ENCODE measurements at places on chromosomes 6 and 20. TPM values are rescaled to one million over a fixed set of nuclear protein-coding genes. Genes with fewer than 3 reads are reported as not detected.

DNA sequence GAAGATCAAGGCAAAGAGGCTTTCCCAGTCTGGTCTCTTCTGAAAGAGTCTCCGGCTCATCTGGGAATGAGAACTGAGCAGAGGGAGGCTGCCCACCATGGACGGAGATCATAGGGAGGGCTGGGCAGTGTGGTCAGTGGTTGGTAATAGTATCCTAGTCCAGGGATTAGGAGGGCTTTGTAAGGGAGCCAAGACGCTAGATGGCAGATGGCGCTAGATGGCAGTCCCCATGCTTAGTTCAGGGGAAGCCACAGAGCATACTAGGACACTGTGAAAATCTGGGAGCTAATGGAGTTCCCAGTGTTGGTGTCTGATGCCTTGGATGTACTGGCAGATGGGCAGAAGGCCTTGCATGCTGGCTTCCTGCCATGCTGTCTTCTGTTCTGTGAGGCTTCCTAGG lies 21.7 kb upstream of the DAAM2 start:
- peaks cover 11% of the 10 kb centered on the region for H3K4me1 ChIP-seq
- no peak overlapping the region for H3K4me3 ChIP-seq

- no peaks in the 10 kb centered on the region for H3K27me3 ChIP-seq
- no peaks in the 10 kb centered on the region for H3K36me3 ChIP-seq
- H3K27ac ChIP-seq, result no peak overlapping the region
- DNase-seq, result no peak
These were observed 231.6 kb downstream of the TFAP2B start for GRCh38 chr6:51049983-51050877.

DNA sequence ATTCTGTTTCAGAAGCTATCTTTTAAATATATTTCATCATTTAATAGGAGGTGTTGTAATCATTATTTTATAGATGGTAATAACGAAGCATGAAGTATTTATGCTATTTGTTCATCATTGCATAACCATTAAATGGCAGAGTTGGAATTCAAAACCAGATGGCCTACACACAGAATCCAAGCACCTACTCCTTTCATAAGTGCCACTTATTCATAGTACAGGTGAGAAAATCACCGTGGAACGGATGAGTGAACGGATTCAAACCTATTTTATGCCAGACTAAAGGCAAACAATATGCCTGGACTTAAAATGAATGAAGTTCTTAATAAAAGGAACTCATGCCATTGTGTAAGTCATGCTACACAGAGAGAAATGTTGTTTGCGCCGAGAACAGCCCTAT lies 397.9 kb upstream of the ADGRB3 start:
- no peak overlapping the region for H3K4me3 ChIP-seq
- no peaks in the 10 kb centered on the region for H3K36me3 ChIP-seq
- no peak for DNase-seq
- H3K4me1 ChIP-seq, result no peaks in the 10 kb centered on the region

- no peak overlapping the region for H3K27ac ChIP-seq
- no peak overlapping the region for H3K4me3 ChIP-seq
- no peak for DNase-seq
- no peaks in the 10 kb centered on the region for H3K27me3 ChIP-seq
These were observed 31.2 kb upstream of the VSTM2L start for GRCh38 chr20:37871751-37872150.

DNA sequence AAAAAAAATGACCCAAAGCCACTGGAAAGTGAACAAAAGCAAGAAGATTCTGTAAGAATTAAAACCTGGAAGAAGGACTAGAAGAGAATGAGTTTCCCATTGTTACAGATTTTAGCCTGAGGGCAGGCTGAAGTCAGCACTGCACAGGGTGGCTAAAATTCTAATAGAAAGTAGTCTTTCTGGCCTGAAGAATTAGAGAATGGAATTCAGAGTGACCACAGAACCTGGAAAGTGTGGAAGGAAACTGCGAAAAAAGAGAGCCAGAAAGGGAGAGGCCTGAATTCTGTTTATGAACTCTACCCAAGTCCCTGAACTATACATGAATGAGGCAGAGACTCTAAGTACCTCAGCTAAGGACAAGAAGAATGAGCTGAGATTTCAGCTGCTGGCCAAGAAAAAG lies 38.9 kb upstream of the FILIP1 start:
- H3K27ac ChIP-seq, result no peak overlapping the region
- H3K4me3 ChIP-seq, result no peak overlapping the region
- H3K27me3 ChIP-seq, result no peaks in the 10 kb centered on the region
- H3K36me3 ChIP-seq, result no peaks in the 10 kb centered on the region

GRCh38 chr20:43925215-43925614 lies 10.6 kb downstream of the TOX2 start:
- DNase-seq, result peak; percentile 17
- H3K4me1 ChIP-seq, result peaks cover 14% of the 10 kb centered on the region
- no peaks in the 10 kb centered on the region for H3K27me3 ChIP-seq
- H3K27ac ChIP-seq, result no peak overlapping the region
- no peaks in the 10 kb centered on the region for H3K36me3 ChIP-seq

The F13A1 gene
- not detected for total RNA-seq
